ENCODE measurements at places on chromosomes 1 and 21. TPM values are rescaled to one million over a fixed set of nuclear protein-coding genes. Genes with fewer than 3 reads are reported as not detected.

DNA sequence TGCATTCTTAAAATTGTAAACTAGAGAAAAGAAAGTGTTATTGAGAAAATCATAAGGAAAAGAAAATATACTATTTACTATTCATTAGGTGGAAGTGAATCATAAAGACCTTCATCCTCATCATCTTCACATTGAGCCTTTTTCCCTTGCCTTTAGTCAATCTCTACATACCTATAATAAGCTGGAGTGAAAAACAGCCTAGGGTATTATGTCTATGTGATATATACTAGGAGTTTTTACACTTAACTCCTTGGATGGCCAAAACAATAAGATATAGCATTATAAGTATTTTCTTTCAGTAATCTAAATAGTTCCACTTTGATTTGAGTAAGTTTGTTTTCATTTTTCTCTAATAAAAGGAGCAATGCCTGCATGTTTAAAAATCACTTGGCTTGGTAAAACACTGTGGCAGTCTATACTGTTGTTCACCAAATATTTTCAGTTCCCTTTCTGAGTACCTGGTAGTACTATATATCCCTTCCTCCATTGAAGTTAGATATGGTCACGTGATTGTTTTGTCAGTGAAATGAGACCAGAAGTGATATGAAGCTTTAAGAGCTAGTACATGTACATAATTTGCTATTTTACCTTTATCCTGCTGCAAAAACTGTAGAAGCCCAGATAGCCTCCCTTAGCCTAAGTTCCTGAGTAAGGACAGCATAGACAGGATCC lies 78.3 kb downstream of the CLEC20A start:
- DNase-seq: no peak

DNA sequence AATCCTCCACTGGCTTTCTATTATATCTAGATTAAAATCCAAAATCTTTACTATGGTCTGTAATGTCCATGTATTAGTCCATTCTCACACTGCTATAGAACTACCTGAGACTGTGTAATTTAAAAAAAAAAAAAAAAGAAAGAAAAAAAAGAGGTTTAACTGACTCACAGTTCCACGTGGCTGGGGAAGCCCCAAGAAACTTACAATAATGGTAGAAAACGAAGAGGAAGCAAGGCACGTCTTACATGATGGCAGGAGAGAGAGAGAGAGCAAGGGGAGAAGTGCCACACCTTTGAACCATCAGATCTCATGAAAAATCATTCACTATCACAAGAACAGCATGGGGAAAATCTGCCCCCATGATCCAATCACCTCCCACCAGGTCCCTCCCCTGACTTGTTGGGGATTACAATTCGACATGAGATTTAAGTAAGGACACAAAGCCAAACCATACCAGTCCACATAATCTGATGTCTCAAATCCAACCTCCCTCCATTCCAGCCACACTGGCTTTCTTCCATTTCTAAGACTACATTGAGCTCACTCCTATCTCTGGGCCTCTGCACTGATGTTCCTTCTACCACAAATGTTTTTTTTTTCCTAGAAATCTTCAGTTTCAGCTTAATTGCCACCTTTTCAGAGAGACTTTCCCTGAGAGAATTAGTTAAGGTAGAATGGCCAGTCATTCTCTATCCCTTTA lies 92.4 kb downstream of the EIF4G3 start:
- DNase-seq: no peak

DNA sequence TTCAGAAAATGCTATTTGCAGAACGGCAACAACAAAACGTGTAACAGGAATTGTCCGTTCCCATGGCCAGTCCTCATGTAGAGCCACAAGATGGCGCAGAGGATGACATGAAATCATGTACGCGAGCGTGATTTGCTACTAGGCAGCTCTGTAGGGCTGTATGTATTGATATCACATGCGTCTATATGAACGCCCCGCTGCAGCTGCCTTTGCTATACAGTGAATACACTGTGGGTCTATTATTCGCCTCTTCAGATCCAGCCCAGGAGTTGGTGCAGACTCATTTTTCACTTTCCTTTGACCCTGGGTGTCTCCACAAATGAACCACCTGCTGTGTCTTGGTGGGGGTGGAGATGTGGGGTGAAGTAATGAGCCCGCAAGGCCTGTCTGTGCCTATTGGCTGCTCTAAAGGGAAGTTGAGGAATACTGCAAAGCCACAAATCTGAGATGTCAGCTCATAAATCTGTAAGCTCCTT lies 361.5 kb downstream of the KIF26B start:
- no peak for DNase-seq

DNA sequence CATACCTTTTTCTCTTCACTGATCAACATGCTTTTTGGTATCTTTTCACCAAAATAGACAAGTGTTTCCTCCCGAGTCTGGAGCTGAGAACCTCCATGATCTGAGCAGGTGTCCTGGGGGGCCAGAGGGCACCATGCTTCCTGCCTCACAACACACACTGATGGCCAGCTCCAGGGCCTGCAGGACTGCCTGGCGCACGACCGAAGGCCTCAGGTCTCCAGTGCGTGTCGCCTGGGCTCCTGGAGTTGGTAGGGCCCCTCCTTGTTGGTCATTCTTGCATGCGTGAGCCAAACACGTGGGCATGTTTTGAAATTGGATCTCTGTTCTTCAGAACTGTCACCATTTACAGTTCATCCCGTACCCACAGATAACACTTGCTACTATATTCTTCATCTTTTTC lies 64.4 kb downstream of the SLC37A1 start:
- no peak for DNase-seq

DNA sequence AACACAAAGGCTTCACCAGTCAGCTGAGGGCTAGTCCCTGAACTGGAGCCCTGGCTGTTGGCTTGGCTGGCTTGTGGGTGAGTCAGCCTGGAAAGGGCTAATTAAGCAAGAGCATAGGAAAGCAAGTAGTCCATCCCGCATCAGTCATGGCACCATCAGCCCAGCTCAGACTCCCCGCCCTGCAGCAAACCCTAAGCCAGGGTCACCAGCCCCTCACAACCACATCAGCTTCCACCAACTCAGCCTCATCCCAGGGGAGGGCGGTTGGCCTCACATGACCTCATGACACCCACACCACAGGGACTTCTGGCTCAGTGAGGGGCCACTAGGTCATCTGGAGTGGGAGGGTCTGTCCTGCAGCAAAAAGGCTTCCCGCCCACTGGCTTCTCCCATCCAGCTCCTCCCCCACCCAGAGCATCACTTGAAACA lies 7.0 kb upstream of the SPATC1L start:
- DNase-seq: no peak

- no peak for DNase-seq
Measured at GRCh38 chr1:246425139-246425794, 81.8 kb downstream of the SMYD3 start.

- no peak for DNase-seq
Measured at GRCh38 chr1:160907976-160908375, 23.0 kb upstream of the ITLN1 start.

- DNase-seq: no peak
Measured at GRCh38 chr1:11505591-11506538, 26.9 kb downstream of the DISP3 start.

Gene TSSK3
- 3.6 TPM for polyA plus RNA-seq

Gene ABCG1
- polyA plus RNA-seq: 9.3 TPM

Gene SH2D1B
- 0.16 TPM for polyA plus RNA-seq

Gene SPRR2F
- not detected for polyA plus RNA-seq

Gene MACO1
- 28.0 TPM for polyA plus RNA-seq
